ENCODE measurements at places on chromosomes 1 and 21.

DNA sequence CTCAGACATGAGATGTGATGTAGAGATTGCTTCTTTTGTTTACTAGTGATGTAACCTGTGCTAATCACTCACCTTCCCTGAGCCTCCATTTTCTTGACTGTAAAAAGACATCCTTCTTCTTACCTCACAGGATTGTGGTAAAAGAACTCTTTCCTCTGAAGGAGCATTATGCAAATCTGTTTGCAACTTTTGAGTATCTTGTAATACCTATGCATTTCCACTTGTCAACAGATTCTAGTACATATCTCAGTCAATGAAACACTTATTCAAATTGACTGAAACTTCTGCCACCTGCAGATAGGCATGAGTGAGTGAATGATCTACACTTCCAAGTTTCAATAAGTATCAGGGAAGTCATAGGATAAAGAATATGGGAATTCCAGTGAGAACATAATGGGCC, 174.7 kb downstream of the HHIPL2 start:
- no peak for DNase-seq

GRCh38 chr1:10513199-10513598, 38.4 kb downstream of the PEX14 start:
- DNase-seq, result no peak

- no peak for DNase-seq
Measured at GRCh38 chr1:20588634-20589225, at the start of gene CDA. CDA (plus strand) TSS chr1:20589097; CDS start chr1:20589130, 33 bp downstream.

DNA sequence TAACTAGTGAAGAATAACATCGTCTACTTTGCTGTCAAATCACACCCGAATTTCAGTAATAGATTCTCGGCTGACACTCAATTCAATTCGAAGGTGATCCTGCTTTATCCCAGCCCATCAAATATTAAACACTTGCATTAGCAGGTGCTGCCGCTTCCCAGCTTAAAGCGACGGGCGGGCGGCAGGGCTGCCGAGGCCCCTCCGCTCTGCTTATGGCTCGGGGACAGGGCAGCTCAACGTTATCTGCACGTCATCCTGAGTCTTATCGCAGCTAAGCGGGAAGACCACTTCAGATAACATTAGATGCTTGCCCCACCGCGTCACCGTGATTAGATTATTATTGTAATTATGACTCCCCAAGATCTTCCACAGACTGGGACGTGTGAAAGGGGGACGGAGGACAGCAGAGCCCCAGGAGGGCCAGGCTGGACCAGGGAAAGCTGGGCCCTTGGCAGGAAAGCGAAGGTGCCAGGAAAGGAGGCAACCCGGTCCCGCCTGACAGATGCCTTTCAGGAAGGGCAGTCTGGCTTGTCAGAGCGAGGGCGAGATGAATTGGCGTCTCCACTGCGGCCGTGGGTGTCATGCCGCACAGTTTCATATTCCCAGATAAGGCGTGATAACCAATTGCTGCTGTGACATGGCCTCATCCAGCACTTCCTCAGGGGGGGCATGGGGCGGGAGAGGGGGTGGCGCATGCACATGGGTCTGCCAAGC, 37.0 kb downstream of the DMAP1 start:
- DNase-seq, result no peak

GRCh38 chr1:93180723-93181613, at the start of gene CCDC18:
CCDC18 (plus strand) TSS chr1:93180724; CDS start chr1:93183362, 2,638 bp downstream.
- no peak for DNase-seq

GRCh38 chr1:25105836-25106235, 126.5 kb downstream of the SYF2 start:
- no peak for DNase-seq

Measured in activated CD4-positive, alpha-beta T cell treated with anti-CD3 and anti-CD28 coated beads for 24 hours (primary cell).